NCI-H146 (cell line): ENCODE measurements at places on chromosomes 2 and 18.

DNA sequence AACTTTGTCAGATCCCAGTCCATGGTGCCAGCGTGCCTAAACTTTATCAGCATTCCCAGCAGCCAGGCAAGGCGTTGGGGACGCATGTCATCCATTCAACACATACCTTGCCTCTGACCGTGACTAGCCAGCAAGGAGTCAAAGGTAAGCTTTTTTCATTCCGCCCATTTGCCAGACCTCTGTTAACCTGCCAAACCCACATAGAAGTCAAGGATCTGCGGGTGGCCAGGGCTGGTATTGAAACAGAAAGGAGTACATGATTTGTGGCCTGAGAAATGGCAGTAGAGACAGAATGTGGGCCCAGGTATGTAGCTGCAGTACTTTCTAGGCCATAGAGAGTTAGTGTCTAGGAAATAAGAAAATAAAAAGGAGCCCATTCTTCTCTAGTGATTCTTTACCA, 240.2 kb downstream of the LTBP1 start:
- no peak for DNase-seq

- DNase-seq, result no peak
These were observed 136.7 kb downstream of the EML6 start for GRCh38 chr2:54859997-54860701.

GRCh38 chr2:122203523-122203922, 448.1 kb downstream of the TSN start:
- DNase-seq, result peak; percentile 70

DNA sequence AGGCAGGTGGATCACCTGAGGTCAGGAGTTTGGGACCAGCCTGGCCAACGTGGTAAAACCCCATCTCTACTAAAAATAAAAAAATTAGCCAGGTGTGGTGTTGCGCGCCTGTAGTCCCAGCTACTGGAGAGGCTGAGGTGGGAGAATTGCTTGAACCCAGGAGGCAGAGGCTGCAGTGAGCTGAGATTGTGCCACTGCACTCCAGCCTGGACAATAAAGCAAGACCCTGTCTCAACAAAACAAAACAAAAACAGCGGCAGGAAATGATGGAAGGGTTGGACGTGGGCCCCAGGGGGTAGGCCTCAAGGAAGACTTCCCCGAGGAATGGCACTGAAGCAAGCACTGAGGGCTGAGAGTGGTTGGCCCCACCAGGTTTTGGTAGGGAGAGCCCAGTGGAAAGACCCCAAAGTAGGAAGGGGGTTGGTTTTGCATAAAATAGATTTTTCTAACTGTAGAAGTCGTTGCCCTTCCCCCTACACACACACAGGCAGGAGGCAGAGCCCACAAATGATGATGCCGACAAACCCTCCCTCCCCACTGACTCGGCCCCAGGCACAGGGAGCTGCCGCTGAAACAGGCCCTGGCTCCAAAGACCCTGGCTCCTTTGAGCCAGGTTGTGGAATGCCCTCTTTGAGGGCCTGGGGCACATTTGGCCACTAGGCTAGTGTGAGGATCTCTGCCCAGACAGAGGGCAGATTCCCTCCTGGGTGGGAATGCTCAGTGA, 104.8 kb downstream of the CABLES1 start:
- DNase-seq, result no peak

- no peak for DNase-seq
These were observed 54.4 kb downstream of the CWC22 start for GRCh38 chr2:179952658-179953057.

GRCh38 chr2:109482361-109482861, 131.4 kb downstream of the SEPTIN10 start:
- no peak for DNase-seq

DNA sequence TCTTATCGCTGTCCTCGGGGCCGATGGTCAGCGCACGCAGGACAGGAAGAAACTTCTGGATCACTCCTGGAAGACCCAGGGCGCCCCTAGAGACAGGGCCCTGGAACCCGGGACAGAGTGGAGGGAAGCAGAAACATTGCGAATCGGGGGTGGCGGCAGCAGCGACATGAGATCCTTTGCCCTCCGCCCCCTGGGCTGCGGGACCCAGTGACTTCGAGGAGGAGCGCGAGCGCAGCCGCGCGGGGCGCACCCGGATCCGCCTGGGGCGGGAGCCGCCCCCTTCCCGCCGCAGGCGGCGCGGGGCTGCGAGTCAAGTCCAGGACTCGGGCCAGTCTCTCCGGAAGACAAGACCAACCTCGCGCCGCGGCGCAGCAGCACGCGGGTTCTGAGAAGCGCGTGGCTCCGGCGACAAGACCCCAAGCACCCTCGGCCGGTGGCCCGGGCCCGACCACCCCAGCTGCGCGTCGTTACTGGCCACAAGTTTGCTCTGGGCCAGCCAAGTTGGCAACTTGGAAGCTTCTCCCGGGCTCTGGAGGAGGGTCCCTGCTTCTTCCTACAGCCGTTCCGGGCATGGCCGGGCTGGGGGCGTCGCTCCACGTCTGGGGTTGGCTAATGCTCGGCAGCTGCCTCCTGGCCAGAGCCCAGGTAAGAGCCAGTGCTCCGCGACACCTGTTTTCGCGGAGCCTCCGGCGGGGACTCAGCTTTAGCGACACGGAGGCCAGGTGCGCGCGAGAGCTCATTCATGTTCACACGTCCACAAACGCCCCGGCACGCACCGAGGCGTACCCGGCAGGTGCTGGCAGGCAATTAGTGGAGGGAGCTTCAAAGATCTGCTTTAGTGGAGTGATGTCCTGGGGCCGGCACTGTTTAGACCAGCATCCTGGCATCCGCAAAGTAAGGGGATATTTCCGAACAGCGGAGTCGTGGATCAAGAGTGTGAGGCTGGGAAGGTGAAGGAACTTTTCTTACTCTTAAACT, at the start of gene PTH2R:
PTH2R (plus strand) TSS at position 319 of the 978 bp plus-strand sequence; CDS start at position 571, 252 bp downstream.
- DNase-seq, result peak; percentile 77

- DNase-seq, result no peak
These were observed 126.7 kb downstream of the NDUFA10 start for GRCh38 chr2:239898292-239898925.
